Fibroblast of lung (primary cell): ENCODE measurements at places on chromosomes 1 and 21.

GRCh38 chr1:2115702-2116341 lies 65.6 kb downstream of the PRKCZ start:
- DNase-seq = no peak

GRCh38 chr1:245869847-245870246 lies 637.2 kb downstream of the SMYD3 start:
- no peak for DNase-seq

DNA sequence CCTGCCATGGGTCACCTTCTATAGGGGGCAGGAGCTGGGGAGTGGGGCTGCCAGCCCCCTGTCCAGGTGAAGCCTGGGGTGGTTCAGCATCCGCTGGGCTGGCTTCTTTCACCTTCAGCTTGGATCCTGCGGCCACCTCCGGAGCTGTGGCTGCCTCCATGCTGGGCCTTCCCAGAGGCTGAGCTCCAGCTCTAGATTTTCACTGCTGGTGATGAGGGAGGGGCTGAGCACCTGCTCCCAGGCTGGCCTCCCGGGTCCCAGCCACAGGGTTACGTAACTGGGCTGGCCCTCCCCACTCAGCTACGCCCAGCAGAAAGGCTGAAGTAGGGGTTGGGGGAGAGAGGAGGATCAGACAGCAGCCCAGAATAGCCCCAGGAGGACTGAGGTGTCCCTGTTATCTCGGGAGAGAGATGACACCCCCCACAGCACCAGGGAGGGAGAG lies at the start of gene MYBPHL:
Gene MYBPHL (minus strand): TSS at position 180 of the 442 bp plus-strand sequence. CDS start 20 bp downstream, at position 160.
- DNase-seq = no peak

DNA sequence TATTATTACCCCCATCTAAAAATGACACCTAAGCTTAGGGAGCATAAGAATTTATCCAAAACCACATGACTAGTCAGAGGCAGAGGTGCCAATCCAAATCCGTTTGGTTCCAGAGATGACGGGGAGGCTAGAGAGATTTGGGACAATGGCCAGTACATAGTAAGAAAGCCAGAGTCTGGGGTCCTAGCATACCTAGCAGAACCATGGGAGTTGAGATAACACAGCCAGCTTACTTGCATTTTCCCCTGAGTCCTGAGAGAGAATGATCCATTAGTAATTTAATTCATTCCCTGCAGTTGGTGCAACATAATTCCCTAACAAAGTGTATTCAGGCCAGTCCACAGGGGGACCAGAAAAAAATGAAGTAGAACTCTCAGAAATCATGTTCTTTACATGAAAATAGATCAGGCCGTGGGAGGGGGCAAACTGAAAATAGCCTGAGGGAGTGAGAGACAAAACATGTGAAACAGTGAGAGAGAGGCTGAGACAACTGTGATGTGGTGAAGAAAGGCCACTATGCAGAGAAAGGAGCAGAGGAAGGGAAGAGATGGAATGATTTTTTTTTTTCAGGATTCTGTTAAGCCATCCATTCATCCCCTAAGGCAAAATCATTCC lies 243.3 kb downstream of the BRINP2 start:
- no peak for DNase-seq

- no peak for DNase-seq
These were observed 4.2 kb downstream of the S100A13 start for GRCh38 chr1:153623101-153623500.

GRCh38 chr1:32623775-32624174 lies 26.6 kb downstream of the ZBTB8OS start:
- no peak for DNase-seq

- no peak for DNase-seq
These were observed 42.2 kb downstream of the GIPC2 start for GRCh38 chr1:78088015-78088414.

DNA sequence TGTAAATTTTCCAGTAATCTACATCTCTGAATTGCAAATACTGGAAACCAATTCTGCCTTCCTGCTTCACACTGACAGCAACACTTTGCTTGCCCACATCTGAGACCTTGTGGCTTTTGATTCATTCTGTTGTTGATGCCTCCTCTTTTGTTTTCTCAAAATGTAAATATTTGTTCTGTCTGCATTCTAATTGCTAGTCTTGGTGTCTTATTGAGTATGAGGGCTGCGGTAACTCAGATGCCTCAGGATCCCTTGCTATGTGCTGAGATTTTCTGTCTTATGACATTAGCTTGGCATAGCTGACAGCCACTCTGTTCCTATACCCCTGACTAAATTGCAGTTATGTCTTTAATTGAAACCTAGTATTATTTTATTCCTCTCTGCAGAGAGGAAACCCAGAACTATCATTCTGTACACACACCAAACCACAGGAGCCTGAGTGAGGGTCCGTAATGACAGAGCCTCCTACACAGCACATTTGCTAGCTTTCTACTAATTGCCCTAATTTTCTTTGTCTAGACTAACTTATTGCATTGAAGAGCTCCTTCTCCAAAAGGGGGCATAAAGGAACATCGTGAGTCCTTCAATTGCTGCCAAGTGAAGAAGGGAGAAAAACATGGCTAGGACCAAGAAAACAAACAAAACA lies 72.1 kb downstream of the GREM2 start:
- no peak for DNase-seq

GRCh38 chr1:202571719-202572339 lies 138.4 kb downstream of the SYT2 start:
- DNase-seq = peak; percentile 71

DNA sequence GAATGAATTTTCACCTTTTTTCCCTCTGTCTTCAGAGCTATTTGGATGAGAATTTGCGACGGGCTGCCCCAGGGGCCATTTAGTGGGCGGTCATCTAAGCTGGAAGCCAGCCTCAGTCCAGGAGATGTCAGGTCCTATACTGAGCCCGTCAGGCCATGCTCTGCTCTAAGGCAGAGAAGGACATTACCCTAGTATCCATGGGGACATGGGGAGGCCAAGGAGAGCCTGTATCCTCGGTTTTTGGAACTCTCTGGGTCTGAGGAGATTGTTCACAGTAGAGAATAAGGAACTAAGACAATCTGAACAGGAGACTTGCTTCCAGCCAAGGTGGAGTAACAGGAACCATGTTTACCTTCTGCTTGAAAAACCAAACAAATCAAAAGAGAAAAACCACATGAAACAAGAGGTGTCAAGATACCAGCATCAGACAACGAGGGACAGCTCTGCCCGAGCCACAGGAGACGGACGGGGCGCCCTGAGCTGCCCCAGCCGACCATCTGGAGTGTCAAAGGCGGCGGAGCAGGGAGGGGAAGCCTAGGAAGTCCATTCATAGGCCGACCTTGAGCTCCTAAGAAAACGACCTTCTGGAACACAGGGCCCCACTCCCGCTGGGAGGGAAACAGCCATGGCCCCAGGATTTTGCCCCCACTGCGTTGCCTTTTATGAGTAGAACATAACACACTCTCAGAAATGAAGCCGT lies 20.0 kb upstream of the ADARB1 start:
- DNase-seq = no peak

- no peak for DNase-seq
These were observed 79.1 kb downstream of the ZP4 start for GRCh38 chr1:237811633-237812032.

GRCh38 chr1:69157046-69157756 lies 410.5 kb upstream of the LRRC7 start:
- no peak for DNase-seq

GRCh38 chr1:230423951-230424350 lies 2.2 kb downstream of the PGBD5 start:
- DNase-seq = no peak

GRCh38 chr1:155022136-155022926 lies 11.2 kb downstream of the DCST2 start:
- DNase-seq = no peak

- peak; percentile 86 for DNase-seq
These were observed 348.6 kb upstream of the ADGRL4 start for GRCh38 chr1:79355090-79355489.

GRCh38 chr1:98452162-98452561 lies 209.4 kb upstream of the SNX7 start:
- no peak for DNase-seq

DNA sequence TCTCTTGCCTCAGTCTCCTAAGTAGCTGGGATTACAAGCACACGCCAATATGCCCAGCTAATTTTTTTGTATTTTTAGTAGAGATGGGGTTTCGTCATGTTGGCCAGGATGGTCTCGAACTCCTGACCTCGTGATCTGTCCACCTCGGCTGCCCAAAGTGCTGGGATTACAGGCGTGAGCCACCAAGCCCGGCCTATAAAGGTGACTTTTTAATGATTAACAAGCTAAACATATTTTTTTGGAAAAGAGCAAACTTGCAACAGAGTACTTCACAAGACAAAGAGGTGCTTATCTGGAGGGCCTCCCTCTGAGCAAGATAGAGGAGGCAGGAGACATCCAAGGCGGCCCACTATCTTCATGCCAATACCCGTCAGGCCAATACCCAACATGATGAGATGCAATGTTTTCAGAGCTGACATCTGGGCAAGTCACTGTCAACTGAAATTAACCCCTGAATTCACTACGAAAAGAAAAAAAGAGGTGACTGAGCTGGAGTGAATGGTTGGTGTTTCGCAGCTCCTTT lies 10.5 kb downstream of the BCAR3 start:
- DNase-seq = no peak

- DNase-seq = no peak
These were observed 23.3 kb downstream of the FCRL2 start for GRCh38 chr1:157753611-157754010.

GRCh38 chr21:31538816-31539215 lies 120.7 kb upstream of the SOD1 start:
- no peak for DNase-seq

DNA sequence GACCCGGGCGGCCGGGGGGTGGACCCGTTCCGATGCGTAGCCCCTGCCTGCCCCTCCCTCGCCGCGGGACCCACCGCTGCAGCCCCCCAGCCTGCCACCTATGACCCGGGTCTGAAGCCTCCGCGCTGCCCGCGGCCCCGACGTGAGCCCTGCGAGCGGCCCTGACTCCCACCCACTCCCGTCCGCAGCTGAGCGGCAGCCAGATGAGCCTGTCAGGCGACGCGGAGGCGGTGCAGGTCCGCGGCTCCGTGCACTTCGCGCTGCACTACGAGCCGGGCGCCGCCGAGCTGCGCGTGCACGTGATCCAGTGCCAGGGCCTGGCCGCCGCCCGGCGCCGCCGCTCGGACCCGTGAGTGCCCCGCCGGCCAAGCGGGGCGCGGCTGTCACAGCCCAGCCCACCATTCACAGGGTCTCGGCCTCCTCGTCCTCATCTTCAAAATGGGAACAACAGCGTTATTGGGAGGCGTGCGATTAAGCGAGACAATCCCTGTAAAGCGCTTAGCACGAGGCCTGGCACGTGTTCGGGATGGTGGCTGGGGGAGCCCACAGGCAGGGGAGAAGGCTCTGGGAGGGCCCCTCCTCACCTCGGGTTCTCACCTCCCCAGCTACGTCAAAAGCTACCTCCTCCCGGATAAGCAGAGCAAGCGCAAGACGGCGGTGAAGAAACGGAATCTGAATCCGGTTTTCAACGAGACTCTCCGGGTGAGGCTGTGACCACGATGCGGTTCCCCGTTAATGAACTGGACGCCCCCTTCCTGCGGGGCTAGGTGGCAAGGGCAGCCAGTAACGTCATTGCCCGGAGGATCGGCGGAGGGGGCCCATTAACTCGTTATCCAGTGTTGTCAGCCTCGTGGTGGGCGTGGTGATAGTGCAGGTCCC lies 8.2 kb downstream of the SYTL1 start:
- DNase-seq = peak; percentile 60

- DNase-seq = no peak
These were observed 21.6 kb downstream of the RPS27 start for GRCh38 chr1:154012129-154012528.

DNA sequence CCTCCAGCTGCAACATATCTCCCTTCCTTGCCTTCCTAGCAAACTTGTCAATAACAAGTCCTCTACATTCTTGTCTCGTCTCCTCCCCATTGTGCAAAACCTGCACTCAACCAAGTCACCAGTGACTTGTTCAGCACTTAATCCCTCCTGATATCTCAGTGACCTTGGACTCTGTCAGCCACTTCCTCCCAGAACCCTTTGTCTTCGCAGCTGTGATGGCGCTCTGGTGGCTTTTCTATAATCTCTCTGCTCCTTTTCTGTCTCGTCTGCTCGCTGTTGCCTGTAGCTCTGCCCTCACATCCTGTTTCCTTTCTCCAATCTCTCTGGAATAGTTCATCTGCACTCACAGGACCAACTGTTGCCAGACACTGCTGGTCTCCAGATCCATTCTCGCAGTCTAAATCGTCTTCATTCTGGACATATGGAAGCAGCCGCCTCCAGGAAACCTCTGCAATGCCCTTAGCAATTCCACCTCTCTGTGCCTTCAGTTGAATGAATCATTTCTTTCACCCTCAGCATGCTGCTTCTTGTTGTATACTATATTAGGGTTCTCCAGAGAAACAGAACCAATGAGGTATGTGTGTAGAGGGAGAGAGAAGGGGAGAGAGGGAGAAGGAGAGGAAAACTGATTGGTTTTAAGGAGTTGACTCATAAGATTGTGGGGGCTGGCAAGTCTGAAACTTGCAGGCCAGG lies 17.4 kb upstream of the IFNAR2 start:
- peak; percentile 25 for DNase-seq

- DNase-seq = no peak
These were observed 73.4 kb downstream of the CD2 start for GRCh38 chr1:116827607-116828105.

DNA sequence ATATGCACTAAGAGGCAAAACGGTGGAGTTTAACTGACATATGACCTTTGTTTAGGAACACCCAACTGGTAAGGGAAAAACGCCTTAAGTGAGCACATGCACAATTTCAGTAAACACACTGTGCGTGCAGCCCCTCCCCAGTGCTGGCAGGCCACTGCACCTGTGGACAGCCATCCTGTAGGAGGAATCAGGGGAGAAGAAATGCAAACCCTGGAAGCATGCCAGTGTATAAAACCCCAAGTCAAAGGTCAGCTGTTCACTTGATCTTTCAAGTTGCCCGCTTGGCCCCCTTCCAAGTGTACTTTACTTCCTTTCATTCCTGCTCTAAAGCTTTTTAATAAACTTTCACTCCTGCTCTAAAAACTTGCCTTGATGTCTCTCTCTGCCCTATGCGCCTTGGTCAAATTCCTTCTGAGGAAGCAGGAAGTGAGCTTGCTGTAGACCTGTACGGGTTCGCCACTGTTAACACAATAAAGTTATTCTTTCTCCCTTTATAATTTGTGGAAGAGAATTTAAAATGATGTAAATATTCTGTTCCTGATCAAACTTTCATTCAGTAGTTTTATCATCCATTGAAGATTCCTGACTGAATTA lies 31.8 kb downstream of the USP25 start:
- no peak for DNase-seq

GRCh38 chr1:78070758-78071157 lies 25.0 kb downstream of the GIPC2 start:
- DNase-seq = peak; percentile 93

- DNase-seq = no peak
These were observed 21.3 kb upstream of the GNPAT start for GRCh38 chr1:231219422-231220401.

DNA sequence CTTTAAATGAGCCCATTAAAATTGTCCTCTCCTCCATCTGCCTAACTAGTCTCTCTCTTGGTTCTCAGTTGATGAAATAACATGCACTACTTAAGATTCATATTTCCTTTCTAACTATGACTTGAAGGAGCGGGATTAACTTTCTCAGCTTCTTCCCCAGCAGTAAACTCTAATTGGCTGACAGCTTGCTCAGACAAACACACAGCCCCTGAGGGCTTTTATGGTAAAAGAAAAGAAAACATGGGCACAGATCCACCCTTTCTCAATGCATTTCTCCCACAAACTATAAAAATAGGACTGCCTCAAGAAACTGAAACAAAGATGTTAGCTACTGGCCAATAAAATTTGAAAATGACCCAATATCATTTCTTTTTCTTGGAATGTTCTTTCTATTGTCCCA lies 703.1 kb downstream of the ADGRL2 start:
- DNase-seq = peak; percentile 5

GRCh38 chr1:219566951-219567947 lies 45.7 kb downstream of the ZC3H11B start:
- peak; percentile 80 for DNase-seq

GRCh38 chr1:153352523-153352922 lies 3.9 kb upstream of the PGLYRP4 start:
- DNase-seq = peak; percentile 47
